Brain pericyte (primary cell): ENCODE measurements at places on chromosomes 1 and 21.
A peak's percentile ranks its signal among the peaks of the same experiment; 100 is the strongest.

- DNase-seq = no peak
Observed at GRCh38 chr1:1033731-1034438, 14.0 kb downstream of the AGRN start.

DNA sequence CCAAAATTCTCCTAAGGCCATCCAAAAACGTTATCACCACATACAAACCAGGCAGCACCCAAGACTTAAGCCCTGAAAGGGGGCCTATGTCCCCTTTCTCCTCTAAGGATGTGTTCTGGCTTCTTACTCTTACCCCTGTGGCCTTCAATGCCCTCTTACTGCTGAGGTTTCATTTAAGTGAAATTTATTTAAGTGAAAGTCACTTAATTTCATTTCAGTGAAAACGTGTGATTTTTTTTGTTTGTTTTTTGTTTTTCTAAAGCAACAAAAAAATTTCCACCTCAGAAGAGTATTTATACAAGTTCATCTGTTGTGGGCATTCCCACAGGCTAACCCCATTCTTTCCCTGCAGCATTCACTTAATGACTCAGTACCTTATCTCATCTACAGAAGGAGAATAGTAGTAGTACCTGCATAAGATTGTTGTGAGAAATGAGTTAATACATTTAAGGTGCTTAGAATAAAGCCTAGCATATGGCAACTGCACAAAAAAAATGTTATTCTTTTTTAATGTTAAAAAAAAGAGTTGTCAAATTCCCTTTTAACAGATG lies 220.6 kb downstream of the CHRM3 start:
- DNase-seq = no peak

DNA sequence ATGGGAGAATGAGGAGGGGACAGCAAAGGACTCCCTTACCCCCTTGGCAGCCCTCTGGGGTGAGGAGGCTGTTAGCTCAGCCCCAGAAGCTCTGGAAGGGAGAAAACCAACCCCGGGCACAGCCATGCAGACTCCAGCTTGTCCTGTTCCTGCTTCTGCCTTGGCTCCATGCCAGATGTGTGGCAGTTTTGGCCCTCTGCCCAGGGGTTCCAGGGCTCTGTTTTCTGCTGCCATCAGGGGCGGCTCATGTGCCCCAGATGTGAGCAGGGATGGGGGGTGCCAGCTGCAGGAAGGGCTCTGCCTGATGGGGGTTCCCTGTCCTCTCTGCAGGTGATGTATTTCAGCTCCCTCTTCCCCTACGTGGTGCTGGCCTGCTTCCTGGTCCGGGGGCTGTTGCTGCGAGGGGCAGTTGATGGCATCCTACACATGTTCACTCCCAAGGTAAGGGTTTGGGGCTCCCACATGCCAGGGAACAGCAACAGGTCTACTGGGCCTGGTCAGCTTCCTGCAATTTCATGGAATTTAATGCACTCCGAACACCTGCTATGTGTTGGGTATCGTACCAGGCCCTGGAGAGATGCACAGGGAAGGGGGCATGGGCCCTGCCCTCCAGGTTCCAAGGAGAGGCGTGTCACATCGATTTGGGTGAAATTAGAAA lies 26.1 kb downstream of the SLC6A17 start:
- no peak for DNase-seq

GRCh38 chr1:246081856-246082668 lies 425.0 kb downstream of the SMYD3 start:
- DNase-seq = no peak

- no peak for DNase-seq
Observed at GRCh38 chr1:70843452-70843851, 204.2 kb downstream of the PTGER3 start.

DNA sequence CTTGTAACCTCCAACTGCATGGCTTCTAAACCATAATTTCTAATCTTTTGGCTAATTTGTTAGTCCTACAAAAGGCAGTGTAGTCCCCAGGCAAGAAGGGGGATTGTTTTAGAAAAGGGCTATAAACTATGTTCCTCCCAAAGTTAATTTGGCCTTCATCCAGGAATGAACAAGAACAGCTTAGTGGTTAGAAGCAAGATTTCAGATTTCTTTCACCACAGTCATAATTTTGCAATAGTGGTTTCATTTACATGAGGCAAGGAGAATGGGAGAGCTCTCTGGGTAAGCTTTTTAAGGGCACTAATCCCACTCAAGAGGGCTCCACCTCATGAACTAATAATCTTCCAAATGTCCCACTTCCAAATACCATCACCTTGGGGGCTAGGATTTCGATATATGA lies 1353.9 kb downstream of the NCAM2 start:
- DNase-seq = no peak

GRCh38 chr21:43877936-43878575 lies 13.0 kb downstream of the AGPAT3 start:
- DNase-seq = no peak

- DNase-seq = no peak
Observed at GRCh38 chr1:221448585-221449175, 293.2 kb downstream of the DUSP10 start.

GRCh38 chr1:165793951-165794350 lies 25.3 kb upstream of the TMCO1 start:
- DNase-seq = no peak

DNA sequence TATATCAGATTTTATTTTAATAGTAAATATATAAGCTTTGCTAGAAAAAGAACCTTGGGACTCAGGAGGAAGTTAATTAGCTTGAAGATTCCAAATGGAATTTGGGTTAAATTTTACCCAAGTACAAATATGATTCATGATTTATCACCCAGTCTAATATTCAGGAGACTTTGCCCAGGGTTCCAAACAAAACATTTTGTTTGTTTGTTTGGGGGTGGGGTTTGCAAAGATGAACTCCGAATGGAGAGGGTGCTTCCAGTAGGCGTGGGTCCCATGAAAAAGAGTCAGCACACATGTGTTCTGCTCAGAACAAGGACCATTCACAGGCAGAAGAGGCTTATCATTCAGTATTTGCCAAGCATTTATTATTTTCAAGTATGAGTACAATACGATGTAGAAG lies 23.5 kb downstream of the KCNT2 start:
- DNase-seq = no peak

- peak; percentile 95 for DNase-seq
Observed at GRCh38 chr1:111755331-111756123, at the start of gene DDX20. TSS of gene DDX20 (plus strand) at chr1:111755901. CDS start at chr1:111755925, 24 bp downstream.

GRCh38 chr1:184909019-184909418 lies 65.3 kb downstream of the NIBAN1 start:
- no peak for DNase-seq

- no peak for DNase-seq
Observed at GRCh38 chr1:145947551-145947950, 10.3 kb downstream of the LIX1L start.

- no peak for DNase-seq
Observed at GRCh38 chr1:29830916-29831315, 594.6 kb downstream of the PTPRU start.

DNA sequence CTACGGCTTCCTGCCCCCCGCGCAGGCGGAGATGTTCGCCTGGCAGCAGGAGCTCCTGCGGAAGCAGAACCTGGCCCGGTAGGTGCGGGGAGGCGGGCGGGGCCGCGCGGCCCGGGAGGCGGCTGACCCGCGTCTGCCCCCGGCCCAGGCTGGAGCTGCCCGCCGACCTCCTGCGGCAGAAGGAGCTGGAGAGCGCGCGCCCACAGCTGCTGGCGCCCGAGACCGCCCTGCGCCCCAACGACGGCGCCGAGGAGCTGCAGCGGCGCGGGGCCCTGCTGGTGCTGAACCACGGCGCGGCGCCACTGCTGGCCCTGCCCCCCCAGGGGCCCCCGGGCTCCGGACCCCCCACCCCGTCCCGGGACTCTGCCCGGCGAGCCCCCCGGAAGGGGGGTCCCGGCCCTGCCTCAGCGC lies 16.6 kb downstream of the NOC2L start:
- no peak for DNase-seq

- DNase-seq = no peak
Observed at GRCh38 chr1:117834416-117834815, 95.0 kb downstream of the GDAP2 start.

DNA sequence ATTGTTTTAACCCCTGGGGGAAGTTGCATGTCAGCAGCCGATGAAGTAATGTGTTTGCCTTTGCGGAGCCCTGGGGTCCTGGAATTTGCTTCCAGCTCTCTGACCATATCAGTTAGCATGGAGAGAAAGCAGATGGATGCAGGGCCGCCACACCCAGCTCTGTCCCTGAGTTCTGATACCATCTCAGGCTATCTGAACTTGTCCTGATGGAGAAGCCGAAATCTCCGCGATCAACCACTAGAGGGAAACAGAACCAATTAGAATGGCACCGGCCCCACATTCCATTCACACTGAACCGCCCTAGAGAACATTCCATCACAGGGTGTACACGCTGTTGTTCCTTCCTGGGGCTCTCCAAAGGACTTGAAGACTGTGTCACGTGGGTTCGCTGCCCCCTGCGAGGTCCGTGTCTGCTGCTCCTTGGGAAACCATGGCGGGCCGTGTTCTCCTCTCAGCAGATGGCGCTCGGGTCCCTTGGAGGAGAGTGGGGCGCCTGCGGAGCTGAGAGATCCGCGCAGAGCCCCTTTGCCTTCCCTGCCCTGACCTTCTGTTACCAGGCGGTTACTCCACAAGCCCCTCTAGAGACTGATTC lies 75.4 kb downstream of the ABCA4 start:
- peak; percentile 97 for DNase-seq

DNA sequence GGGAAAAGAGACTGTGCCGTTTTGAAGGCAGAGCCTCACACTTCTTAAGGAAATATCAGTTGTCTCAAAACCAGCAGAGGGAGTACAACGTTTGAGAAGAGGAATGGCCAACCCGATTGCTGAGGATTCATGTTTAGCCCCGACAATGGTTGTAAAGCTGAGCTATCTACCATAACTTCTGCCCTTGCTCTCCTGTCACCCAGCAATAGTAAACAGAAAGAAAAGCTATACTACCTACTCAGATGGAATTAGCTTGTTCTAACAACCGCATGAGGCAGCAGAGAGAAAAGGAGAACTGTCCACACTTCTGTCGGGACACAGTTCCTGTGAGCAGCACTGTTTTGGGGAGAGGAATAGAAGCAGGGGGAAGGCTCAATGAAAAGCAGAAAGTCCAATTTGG lies 91.2 kb downstream of the SLC45A1 start:
- DNase-seq = no peak

- DNase-seq = no peak
Observed at GRCh38 chr1:165355977-165356811, at the start of gene LMX1A. TSS of gene LMX1A (minus strand) at chr1:165356715. CDS start at chr1:165355559, 1,156 bp downstream.

GRCh38 chr1:162954824-162955223 lies 93.8 kb upstream of the CCDC190 start:
- no peak for DNase-seq

DNA sequence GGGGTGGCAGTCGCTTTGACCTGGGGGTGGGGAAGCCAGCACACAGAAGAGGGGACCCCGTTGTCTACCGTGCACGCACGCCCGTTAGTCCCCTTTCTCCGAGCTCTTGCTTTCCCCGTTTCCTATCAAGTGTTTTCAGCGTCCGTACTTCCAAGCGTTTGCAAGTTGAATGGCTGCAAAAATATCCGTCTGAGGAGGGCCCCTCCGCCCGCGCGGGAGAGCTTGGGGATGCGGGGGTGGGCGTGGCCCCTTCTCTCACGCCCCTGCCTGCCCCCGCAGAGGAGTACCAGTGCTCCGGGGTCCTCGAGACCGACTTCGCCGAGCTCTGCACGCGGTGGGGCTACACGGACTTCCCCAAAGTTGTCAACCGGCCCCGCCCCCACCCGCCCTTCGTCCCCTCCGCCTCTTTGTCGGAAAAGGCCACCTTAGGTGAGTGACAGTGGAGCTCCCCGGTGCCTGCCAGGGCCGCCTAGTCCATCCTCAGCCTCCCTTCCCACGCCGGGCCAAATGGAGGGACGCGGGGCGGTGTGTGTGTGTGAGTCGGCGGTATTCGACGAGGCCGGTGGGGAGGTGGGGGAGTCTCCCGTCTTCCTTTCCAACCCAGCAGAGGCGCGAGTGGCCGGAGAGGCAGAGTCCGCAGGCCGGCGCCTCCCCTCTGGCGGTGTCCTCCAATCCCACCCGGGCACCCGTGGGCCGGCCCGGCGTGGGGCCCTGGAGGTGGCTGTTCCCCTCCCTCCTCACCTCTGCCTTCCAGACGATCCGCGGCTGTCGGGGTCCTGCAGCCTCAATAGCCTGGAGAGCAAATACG lies 3.4 kb downstream of the LRRC71 start:
- DNase-seq = no peak

- no peak for DNase-seq
Observed at GRCh38 chr1:115296981-115297380, 41.1 kb downstream of the NGF start.

DNA sequence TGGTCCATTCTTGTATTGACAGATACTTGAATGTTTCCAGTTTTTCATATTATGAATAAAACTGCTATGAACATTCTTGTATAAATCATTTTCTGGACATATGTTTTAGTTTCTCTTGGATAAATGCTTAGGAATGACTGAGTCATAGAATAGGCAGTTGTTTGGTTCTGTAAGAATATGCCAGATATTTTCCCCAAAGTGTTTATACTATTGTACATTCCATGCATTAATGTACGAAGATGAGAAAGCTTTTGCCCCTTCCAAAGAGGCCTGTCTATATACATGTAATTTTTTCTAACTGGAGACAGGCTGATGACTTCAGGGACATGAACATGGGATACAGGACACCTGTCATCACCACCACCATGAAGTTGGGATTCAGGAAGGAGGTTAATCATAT lies 11.3 kb downstream of the NBPF3 start:
- DNase-seq = no peak

- DNase-seq = no peak
Observed at GRCh38 chr1:183417772-183418491, at the start of gene NMNAT2. TSS of gene NMNAT2 (minus strand) at chr1:183418380. CDS start at chr1:183418267, 113 bp downstream.

GRCh38 chr1:55153031-55153430 lies 62.1 kb downstream of the USP24 start:
- no peak for DNase-seq

- DNase-seq = no peak
Observed at GRCh38 chr21:41641510-41641815, 125.4 kb downstream of the RIPK4 start.

- DNase-seq = no peak
Observed at GRCh38 chr1:245279346-245279745, 124.6 kb downstream of the KIF26B start.

DNA sequence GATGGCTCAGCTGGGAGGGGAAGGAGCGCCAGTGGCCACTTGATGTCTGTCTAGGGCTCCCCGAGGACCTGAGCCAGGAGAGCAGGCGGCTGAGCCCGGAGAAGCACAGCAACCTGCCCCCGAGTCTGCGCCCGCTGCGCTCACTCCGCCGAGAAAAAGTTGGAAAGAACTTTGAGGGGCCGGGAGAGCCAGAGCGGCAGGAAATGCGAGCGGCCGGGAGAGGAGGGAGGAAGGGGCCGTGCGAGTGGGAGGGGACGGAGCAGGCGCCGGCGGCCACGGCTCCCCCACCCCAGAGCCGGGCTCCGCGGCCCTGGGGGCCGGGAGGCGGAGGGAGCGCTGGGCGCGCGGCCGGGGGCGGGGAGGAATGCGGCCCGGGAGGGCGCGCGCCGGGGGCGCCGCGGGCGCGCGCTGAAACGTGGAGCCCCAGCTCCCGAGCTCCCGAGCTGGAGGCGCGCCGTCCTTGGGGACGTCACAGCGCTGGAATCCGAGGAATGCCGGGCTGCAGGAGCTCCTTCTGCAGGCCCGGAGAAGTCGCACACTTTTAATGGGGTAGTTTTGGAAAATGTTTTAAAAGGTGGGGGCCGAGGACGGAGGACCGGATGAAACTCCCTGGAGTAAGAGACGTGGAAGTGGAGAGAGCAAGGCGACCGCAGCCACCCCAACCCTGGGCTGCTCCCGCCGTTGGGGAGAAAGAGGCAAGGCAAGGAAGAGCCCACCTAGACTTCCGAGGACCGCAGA lies at the start of gene PTPN14:
TSS of gene PTPN14 (minus strand) at position 167 of the 738 bp plus-strand sequence. CDS start 86,799 bp downstream, outside the sequence.
- peak; percentile 58 for DNase-seq

- DNase-seq = no peak
Observed at GRCh38 chr1:156813750-156814570, 2.7 kb downstream of the SH2D2A start.

- DNase-seq = no peak
Observed at GRCh38 chr1:226064816-226065248, 2.3 kb downstream of the H3-3A start.
